ENCODE measurements at places on chromosomes 3 and 15.
A peak's percentile ranks its signal among the peaks of the same experiment; 100 is the strongest.

- no peak for DNase-seq
Observed at GRCh38 chr15:60389261-60390077, 8.3 kb downstream of the ANXA2 start.

DNA sequence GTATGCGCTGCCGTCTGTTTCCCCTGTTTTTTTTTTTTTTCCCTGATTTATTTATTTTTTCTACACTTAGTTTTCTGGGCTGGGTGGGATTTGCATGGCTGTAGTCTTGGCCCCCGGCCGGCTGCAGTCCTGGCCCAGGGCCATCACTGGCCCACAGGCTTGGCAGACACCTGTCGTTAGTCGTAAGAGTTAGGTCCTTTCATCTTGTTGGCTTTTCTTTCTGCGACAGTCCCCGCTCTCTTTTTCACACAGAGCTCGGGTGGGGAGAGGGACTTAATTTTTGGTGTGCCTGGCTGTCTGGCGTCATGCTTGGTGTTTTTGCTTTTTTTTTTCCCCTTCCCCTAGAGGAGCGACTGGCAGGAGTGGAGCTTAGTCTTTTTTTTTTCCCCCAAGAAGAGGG, 183.4 kb downstream of the KLF13 start:
- no peak for DNase-seq

- peak; percentile 71 for DNase-seq
Observed at GRCh38 chr3:11774296-11774877, 72.3 kb downstream of the TAMM41 start.

DNA sequence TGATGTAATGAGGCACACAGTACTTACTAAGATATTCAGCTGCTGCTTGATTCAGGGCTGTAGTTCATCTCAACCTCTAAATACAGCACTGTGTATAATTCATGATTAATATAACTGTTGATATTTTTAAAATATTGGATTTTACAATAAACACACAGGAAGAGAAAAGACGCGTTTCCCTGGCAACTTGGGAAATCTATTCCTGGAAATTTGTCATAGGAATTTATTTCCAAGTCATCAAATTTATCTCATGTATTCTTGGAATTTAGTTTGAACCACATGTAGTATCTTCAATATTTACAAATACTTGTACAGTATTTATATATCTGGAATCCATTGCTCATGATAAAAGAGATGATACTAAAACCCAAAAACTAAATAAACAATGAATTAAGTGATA, 30.6 kb downstream of the EPHA3 start:
- DNase-seq, result no peak

GRCh38 chr3:97698691-97699090, 65.9 kb upstream of the ARL6 start:
- DNase-seq, result no peak

- DNase-seq, result no peak
Observed at GRCh38 chr3:161038725-161039124, 66.4 kb downstream of the B3GALNT1 start.

- DNase-seq, result no peak
Observed at GRCh38 chr3:165211721-165212120, 15.5 kb upstream of the SLITRK3 start.

- no peak for DNase-seq
Observed at GRCh38 chr3:131390331-131390730, 8.8 kb downstream of the NUDT16 start.

DNA sequence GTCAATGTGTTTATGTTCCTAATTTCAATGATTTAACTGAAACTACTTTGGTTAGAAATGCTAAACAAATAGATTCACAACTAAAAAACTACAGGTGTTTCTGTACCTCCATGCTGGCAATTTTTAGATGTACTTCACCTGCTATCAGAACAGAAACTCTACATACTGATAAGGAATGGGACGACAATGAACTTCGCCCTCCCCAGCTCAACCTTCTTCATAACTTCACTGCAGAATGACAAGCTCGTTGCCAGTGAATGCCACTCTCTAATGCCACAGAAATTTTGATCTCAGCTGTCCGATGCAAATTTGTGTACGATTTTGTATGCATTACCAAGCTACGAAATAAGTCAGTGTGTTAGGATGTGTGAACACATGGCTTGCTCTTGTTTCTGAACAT, 133.4 kb downstream of the FOXP1 start:
- DNase-seq, result no peak
